ENCODE measurements at places on chromosomes 3 and 15.
A peak's percentile ranks its signal among the peaks of the same experiment; 100 is the strongest.

GRCh38 chr3:172181932-172182586, 142.7 kb downstream of the FNDC3B start:
- ATAC-seq = no peak

- ATAC-seq = no peak
Measured at GRCh38 chr3:175433026-175433674, 574.0 kb downstream of the NAALADL2 start.

DNA sequence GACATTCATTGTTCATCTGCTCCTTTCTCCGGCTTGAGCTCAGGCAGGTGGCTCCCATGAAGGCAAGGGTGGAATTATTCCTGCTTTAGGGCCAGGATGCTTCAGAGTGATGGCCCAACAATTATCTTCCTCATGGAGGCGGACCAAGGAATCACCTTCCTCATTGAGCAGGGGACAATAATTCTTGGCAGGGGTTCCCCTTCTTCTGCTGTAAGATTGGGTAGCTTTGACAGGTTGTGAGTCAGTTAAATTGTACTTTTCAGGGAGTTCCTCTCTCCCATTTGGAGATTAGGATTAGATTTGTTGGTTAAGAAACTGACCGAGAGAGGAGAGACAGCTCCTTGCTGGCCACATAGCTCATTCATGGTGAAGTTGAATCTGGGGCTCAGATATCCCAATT, 31.4 kb upstream of the CD47 start:
- no peak for ATAC-seq

DNA sequence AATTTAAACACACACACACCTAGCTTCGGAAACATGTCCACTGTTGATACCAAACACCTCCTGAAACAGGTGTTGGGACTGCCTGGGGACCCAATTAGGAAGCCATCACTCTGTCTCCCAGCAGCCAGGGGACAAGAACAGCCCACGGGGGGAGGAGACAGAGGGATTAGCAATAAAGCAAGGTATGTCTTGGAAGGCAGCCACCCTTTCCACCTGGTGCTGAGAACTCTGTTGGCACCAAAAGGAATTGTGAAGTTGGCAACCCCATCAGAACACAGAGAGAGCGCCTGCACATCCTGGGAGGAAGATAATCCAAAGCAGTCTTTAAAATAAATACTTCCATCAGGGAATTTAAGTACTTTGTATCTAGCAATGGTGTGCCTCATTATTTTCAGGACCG, 111.0 kb downstream of the ADAMTS17 start:
- no peak for ATAC-seq

- ATAC-seq = no peak
Measured at GRCh38 chr15:22956978-22957260, 23.2 kb downstream of the CYFIP1 start.

- ATAC-seq = no peak
Measured at GRCh38 chr3:158809642-158810041, 7.8 kb downstream of the MFSD1 start.

GRCh38 chr15:88752951-88753350, 50.3 kb upstream of the ACAN start:
- ATAC-seq = no peak

GRCh38 chr3:157347577-157348303, 88.9 kb upstream of the PTX3 start:
- ATAC-seq = no peak

GRCh38 chr3:172601066-172601832, 78.0 kb upstream of the TNFSF10 start:
- no peak for ATAC-seq

DNA sequence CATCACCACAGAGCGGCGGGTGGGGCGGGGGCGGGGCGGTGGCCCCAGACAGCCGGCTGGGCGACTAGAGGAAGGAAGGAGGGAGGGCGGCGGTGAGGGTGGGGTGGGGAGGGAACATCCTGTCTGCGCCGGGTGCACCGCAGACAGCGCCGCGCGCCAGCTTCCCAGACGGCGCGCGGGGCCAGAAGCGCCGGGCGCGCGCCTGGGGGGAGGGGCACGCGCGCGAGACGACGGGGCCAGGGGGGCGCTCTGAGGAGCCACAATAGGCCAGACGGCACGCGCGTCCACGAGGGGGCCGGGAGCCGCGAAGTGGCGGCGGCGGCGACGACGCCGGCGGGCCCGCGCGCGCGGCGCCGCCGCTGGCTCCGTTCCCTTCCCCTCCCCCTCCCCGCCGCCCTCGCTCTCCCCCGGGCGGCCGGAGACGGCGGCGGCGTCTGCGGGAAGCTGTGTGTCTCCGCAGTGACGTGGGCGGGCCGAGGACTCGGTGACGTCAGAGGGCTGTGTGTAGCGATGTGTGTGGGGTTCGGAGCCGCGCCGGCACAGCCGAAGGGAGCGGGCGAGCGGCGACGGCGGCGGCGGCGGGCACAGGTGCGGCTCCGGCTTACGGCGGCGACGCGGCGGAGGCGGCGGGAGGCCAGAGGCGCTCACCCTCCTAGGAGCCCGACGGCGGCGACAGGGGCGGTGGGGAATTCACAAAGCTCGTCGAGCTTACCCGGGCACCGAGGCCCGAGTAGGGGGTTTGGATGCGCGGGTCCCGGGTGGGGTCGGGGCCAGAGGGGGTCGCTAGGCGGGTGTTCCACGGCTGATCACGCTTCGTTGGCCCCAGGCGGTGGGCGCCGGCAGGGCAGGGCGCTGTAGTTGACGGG, at the start of gene SKIL:
TSS of gene SKIL (plus strand) at position 540 of the 866 bp plus-strand sequence. CDS start 2,617 bp downstream, outside the sequence.
- peak; percentile 82 for ATAC-seq
